ENCODE measurements at places on chromosomes 5 and 9.

GRCh38 chr9:214648-215493 lies at the start of gene DOCK8:
DOCK8 (plus strand) TSS chr9:214865; CDS start chr9:214977, 112 bp downstream.
- peak; percentile 99 for DNase-seq

GRCh38 chr5:93018461-93018860 lies 562.6 kb downstream of the NR2F1-AS1 start:
- DNase-seq, result no peak

DNA sequence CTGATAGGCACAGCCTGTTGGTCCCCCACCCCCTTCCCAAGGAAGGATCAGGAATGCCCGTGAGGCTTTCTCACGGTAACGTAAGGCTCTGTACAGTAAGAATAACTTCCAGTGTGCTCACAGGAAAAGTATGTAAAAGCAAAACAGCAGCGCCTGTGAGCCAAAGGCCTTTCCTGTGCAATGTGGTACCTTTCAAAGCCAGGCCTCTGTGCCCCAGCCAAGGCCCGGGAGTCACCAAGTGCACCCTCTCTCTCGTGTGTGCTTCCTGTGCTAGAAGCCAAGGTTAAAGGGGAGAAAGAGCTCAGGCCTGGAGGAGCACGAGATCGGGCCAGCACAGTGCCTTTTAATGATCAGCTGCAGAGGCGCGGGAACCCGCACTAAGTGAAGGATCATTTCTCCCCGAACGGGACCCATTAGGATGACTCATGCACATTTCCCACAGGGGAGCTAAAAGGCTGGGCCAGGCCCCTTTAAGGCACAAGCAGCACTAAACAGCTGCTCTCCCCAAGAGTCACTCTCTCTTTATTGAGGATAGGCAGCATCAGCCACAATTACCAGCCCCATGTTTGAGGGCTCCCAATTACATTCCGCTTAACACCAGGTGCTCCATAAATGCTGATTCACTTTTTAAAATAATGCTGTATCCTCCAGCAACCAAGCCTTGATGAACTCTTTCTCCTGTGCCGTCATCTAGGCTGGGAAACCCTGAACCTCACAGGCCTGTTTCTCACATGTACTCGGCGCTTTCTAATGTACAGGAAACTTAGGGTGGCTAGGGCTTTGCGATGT lies 42.8 kb downstream of the SHB start:
- peak; percentile 72 for DNase-seq

GRCh38 chr5:2757563-2758351 lies 6.3 kb upstream of the IRX2 start:
- peak; percentile 29 for DNase-seq

Data from NB4 (cell line).